ENCODE measurements at places on chromosomes 3 and 15. TPM values are rescaled to one million over a fixed set of nuclear protein-coding genes. Genes with fewer than 3 reads are reported as not detected.

DNA sequence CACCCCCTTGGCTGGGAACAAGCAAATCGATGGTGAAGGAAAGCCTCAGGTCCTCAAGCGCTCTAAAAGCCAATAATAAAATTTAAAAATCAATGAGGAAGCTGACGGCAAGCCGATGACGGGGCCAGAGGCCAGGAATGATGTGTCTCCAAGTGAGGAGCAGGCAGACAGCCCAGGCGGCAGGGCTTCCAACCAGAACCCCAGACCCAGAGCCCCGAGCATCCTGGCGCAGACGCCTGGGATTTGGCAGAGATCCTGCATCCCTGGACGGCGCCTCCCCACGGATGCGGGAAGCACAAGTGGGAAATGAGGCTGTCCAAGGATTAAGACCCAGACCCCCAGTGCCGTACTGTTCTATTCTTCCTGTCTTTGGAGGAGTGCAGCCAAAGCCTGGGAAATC is 123.0 kb upstream of the PROK2 start:
- no peak for DNase-seq

DNA sequence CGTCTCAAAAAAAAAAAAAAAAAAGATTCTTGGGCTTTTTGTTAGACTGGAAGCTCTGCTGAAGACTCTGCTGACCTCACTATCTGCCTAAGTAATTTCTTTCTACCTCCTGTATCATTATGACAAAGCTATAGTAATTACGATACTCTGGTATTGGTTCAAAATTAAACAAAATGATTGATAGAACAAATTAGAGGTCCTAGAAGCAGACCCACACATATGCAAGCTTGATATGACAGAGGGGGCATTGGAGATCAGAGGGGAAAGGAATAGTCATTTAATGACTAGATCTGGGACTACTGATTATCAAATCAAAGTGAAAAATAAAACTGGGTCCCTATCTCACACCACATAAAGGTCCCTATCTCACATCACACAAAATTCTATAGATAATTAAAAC is 21.9 kb upstream of the AP3B2 start:
- no peak for DNase-seq

DNA sequence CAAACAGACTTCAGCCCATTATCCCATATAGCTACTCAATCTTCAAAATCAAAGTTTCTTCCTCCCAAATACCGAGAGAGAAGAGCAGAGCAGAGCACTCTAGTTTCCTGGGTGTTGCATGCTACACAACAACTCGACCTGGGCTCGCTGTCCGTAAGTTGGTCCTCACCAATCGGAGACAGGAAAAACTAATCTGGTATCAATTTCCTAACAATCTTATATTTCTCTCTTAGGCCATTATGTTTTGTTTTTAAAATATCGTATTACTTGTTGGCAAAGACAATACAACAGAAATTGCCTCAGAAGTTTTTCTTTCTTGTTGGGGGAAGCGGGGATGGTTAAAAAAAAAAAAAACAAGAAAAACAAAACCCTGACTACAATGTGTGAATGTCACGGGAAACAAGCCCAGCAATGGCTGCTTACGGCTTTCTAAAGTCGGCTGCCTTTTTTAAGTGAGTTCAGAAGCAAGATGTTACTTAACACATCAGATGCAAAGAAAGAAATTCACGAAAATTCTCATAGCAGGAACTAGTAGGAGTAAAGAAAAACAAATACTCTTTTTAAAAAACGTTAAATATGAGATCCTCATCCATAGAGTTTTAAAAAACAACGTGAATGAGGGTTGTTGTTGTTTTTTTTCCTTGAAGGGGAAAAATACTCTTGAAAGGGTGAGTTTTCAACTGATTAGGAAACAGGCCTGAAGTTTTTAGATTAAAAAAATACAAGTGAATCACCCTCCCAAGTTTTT is 1.9 kb downstream of the VGLL4 start:
- no peak for DNase-seq

GRCh38 chr3:172280406-172281051 is 167.7 kb downstream of the GHSR start:
- DNase-seq, result peak; percentile 15

DNA sequence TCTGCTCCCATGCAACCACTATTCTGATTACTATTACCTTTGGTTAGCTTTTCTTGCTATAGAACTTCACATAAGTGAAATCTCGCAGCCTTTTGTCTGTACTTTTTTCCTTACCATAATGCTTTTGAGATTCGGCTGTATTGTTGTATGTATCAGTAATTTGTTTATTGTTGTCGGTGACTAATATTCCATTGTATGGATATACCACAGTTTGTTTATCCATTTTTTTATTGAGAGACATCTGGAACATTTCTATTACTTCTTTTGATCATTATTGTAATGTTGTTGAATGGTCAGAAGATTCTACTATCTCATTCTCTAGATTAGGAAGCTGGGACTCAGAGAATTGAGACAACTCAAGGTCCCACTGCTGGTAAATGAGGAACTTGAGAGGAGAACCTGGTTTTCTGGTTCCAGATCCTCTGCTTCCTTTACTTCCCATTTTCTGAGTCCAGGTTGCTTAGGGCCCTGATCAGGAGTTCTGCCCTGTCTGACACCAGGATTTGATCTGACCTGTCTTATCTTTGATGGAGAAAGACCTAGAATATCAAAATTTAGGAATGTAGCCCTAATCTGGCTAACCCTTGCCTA is 18.2 kb upstream of the SPTSSB start:
- no peak for DNase-seq

DNA sequence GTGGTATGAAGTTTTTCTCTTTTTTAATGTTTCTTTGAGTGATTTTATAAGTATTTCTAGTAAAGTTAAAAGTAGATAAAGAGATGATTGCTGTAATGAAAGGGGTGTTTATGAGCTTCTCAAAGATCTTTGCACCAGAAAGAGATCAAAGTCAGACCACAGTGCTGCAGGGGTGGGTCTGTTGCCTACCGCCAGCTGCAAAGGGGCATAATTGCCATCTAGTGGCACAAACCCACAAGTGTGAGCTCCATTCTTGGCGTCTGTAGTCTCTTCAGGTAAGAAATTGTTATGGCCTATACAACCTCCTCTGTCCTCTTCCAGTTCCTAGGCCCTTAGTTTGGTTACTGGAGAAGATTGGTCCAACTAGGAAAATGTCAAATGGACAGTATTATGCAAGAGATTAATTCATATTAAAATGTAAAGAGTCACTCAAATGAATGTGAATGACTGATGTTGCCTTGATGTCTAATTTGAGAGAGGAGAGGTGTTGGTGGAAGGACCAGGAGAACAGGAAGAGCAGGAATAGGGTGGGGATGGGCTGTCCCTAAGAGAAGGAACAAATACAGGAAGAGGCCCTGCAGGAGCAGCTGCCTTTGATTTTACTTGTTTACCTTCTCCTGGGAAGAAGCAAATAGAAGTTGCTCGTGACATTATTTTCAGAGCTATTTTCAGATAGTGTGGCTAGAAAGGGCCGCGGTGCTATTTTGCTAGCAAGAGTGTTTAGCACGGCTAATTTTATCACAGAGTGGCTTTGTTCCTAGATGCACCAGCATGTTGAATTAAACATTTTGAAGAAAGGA is 53.0 kb upstream of the GSK3B start:
- no peak for DNase-seq

GRCh38 chr3:142148044-142148791 is 1.1 kb downstream of the TFDP2 start:
- no peak for DNase-seq

DNA sequence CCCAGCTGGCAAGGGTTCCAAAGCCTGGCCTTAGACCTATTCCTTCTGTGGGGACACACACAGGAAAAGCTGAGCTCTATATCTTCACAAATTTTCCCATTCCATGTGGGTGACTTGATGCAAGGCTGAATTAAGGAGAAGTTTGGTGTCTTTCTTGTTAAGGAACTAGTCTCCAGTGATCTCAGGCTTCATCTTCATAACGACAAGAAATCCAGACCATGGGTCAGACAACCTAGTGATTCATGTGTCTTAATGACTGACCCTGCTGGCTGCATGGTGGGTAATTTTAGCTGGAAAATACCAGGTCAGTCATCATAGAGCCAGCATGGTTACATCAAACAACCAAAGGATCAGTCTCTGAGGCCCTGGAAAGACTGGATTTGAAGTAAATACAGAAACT is 112.7 kb upstream of the SLC4A7 start:
- DNase-seq, result peak; percentile 76

LRRC31 gene
- total RNA-seq, result 0.14 TPM

NKTR gene
- total RNA-seq, result 18.2 TPM

C2CD4A gene
- 0.35 TPM for total RNA-seq

Data from epithelial cell of proximal tubule (primary cell).